Hypothalamus (tissue), 51 donors: ENCODE measurements at places on chromosomes 1 and 21.

DNA sequence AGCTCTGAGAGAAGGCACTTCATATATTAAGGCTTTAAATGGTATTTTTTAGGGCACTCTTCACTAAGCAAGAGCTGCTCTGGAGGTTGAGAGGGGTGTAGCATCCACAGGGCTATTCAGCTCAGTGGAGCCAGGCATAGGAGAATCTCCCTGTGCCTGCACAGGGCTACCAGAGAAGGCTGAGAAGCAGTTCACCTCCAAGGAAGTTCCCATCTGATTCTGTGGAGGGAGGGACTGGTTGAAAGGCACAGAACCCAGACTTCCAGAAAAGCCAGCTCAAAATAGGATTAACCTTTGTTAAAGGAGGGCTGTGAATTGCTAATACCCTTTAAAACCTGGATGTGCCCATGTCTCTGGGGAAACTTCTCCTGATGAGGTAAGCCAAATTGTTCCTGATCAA lies 304.5 kb downstream of the TTLL7 start:
- no peak for DNase-seq

GRCh38 chr21:29279558-29279957 lies 19.2 kb upstream of the BACH1 start:
- no peak for DNase-seq

GRCh38 chr1:70382682-70383081 lies 28.2 kb upstream of the ANKRD13C start:
- no peak for DNase-seq

DNA sequence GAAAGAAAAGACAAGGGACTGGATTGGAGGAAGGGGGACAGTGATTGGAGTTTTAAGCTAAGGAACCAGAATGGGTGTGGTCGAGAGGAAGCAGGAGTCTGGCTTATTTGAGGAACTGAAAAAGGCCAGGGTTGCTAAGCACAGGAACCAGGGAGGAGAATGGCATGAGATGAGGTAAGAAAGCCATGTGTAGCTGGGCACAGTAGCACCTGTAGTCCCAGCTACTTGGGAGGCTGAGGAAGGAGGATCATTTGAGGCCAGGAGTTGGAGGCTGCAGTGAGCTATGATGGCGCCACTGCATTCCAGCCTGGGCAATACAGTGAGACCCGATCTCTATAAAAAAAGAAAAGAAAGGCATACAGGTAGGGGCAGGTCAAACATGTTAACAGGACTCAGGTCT lies 8.1 kb upstream of the KHDRBS1 start:
- DNase-seq = no peak

DNA sequence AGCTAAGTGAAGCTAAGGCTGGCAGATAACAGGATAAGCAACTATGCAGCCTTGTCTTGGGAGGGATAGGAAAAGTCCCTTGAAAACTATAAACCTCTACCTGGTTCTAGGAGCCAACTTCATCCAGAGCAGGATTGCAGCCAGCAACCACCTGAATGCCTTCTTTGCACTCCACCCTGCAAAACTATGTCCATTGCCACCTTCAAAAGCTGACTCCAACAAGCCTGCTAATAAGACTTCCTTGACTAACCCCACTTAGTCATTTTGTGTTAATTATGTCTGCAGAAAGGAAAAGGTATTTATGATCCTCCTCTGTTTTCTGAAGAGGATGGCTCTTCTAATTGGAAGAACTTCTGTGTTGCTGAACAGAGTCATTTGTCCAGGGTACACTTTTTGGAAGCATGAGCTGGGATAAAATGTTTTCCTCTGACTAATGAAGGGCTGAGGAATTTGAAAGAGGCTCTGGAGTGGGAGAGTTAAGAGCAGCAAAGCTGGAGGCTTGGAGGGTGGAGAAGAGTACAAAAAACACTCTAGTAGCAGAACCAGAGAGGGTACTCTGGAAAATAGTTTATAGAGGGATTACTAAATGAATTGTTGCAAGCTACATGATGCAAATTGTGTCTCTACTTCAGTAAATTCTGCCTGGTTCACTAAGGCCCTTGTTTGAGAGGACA lies 9.6 kb upstream of the RIMKLA start:
- DNase-seq = no peak

DNA sequence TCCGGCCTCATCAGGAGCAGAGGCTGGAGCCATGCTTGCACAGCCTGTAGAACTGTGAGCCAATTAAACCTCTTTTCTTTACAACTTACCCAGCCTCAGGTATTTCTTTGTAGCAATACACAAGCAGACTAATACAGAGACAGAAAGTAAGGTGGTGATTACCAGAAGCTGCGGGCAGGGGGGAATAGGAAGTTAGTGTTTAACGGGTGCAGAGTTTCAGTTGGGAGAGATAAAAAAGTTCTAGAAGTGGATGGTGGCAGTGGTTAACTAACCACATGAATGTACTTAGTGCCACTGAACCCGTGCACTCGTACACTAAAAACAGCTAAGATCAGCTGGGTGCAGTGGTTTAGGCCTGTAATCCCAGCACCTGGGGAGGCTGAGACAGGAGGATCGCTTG lies 80.4 kb upstream of the TARDBP start:
- no peak for DNase-seq

DNA sequence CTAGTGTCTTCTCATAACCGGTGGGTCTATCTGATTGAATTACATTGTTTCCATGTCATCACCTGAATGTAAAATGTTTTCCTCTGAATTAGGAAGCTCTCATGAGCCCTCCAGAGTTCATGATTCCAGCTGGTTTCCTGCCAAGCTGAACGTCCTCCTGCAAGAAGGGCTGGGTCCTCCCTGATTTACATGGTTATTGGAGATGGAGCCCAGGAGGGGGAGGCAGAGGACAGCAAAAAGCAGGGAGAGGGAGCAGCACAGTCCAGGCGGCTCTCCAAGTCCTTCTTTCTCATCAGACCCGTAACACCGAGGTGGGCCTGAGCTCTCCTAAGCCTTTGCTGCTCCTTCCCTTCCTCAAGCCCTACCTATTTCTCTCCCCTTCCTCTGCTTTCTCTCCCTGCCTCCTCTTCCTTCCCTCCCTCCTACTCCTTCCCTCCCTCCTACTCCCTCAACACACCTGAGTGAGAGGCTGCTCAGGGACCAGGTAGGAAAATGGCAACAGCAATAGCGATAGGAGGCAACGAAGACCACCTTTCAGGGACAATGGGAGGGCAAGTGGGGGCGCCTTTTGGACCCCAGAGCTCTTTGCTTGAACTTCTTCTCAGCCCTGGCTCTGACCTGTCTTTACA lies 265.9 kb downstream of the PRDM2 start:
- DNase-seq = peak; percentile 47

DNA sequence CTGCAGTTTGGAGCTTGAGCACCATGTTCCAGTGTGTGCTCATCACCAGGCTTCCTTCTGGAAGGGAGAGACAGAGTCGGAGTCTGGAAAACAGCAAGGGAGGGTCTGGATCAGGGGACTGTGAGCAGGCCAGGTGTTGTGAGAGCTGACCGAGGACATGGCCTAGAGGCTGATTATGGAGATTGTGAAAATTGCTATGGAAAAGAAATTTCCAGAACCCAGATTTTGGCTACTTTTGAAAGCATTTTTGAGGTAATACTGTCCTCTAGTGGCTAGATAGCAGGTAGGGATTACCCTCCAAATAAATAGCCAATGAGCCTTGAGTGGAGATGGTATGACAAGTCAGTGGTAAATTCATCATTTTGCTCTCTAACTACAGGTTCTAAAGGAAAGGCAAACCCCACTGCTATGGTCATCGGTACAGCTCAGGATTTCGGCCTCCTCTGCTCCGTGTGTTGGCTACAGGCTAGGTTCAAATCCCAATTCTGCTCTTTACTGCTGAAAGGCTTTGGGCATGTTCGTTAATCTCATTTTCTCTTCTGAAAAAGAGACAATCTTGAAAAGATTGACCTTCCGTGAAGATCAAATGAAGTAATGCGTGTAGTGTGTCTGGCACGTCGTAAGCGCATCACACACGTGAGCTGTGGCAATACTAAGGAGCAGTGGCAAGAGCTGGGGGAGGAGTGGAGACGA lies 1.0 kb upstream of the HAO2 start:
- no peak for DNase-seq

DNA sequence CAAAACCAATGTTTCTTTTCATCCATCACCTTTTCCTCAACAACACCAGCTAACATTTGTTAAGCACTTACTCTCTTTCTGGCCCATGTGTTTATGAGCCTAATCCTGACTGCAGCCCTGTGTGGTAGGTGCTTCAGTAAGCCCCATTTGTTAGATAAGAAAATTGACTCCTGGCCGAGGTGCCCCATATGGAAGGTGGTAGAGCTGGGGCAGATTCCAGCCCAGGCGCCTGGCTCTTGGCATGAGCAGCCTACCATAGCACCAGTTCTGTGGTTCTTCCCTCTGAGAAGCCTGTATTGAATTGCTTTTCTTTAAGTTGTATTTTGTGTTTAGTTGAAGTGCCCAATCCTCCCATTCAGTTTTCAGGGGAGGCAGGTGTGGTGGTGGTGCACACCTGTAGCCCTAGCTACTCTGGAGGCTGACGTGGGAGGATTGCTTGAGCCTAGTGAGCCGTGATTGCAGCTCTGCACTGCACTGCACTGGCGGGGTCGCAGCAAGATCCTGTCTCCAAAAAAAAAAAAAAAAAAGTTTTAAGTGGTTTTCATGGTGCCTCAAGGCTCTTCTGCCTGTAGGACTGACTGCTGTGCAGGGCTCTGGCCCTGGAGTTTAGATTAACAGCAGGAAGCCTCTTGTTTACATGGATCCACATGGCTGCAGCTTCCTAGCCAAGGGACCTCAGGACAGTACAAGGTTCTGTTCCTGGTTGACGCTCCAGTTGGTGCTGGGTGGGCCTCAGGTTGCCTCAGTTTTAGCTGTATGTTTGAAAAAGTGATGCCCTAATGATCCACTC lies 125.9 kb downstream of the MRPS6 start:
- DNase-seq = no peak

GRCh38 chr1:240254006-240254405 lies 162.3 kb downstream of the FMN2 start:
- no peak for DNase-seq

GRCh38 chr1:178627037-178627436 lies 98.0 kb upstream of the RALGPS2 start:
- no peak for DNase-seq

DNA sequence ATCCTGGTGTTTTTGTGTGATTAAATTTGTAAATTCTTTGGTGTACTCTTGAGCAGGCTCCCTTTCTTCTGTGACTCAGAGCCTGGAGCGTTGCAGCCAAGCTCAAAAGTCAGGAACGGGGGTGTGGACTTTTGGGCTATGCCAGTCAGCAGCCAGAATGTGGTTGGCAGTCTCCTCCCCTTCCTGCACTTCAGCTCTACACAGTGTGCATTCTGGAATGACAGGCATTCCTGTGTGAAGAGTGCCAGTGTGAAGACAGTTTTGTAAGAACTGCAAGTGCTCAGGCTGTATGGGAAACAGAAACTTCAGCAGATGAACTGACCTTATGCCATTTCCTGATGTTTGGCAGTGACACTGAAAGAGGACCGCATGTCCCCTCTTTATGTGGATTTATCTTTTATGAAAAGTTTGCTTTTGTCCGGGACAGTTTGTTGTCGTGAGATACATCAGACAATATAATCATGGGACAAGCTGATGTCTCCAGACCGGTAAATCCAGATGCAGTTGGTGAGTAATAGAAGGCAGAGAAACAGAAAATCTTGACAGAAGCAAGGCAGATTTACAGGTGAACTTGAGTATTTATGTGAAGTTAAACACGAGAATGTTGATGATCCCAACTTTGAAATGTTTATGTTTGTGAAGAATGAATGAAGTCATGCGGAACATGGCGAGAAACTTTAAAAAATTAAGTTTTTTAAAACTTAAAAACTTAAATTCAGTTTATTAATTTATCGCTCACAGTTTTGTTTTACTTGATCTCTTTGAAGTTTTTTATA lies 67.7 kb upstream of the RCC1 start:
- DNase-seq = no peak

DNA sequence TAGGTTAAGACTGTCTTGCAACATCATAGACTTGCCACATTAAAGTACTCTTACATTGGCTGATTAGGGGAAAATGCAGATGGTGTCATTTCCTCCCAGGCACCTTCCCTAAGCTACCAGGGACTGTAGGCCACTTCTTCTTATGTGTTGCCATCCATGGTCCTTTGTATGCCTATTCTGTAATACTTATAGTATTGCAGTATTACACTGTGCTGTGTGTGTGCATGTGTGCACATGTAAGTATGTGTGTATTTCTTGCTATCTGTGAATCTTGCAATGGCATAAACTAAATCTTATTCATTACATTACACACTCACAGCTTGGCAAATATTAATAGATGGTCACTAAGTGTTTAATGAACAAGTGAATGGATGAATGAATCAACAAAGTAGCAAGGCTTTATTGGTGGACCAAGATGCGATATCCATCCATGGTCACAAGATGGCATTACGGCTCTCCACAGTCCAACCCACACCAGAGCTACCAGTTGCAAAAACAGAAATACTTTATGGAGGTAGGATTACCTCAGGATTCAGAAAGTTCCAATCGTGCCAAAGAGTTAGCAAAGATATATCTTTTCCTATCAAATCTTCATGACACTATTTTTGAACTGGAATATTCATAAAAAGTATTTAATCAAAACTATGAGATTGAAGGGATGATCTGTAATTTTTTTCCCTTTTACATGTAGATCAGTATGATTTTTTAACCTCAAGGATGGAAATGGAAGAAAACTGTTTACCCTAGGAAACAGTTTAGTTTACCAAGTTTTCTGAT lies 160.2 kb downstream of the DENND1B start:
- no peak for DNase-seq

DNA sequence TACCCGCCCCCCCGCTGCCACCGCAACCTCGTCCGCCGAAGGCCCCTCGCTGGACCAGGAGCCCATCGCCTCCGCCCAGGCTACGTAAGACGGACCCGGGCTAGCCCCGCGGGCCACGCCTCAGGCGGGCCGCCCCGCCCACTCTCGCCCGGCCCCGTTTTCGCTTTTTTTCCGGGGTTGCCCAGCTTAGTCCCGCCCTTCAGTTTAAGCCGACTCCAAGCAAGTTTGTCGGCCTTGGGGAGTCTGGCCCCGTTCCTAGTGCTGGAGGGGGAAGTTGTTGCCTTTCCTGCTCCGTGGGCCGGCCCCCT lies 3.0 kb downstream of the RUSC1 start:
- DNase-seq = peak; percentile 86

DNA sequence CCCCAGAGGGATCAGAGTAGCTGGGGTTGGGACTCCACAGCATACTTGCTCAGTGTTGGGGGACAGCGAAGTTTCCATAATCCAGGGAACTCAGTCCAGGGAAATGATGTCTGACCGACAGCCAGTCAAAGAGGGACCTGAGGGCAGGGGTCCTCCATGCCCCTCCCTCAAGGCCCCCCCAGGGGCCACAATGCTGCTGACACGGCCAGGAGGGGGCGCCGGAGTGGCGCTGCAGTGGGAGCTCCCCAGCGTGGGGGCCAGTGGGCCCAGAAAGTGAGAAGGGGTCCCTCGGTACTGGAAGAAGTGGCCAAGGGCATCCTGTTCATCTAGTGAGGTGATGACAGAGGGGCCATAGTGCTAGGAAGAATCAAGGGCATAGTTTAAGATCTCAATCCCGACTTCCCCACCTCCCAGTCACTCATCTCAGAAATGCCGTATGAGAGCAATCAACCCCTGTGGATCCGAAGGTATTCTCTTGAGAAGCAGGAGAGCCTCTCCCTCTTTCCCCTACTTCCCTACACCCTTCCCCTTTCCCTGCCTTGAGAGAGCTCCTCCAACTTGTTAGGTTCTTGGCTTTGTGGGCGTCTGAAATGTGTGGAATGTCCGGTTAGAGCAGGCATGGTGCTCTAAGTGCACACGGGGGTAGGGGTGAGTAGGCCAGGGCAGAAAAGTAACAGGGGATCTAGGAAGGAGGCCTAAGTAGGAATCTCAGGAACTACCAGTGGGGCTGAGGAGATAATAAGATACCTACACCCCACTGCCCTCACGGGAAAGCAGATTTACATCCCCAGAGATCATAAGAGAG lies 4.1 kb downstream of the NUDT17 start:
- no peak for DNase-seq

- peak; percentile 28 for DNase-seq
Measured at GRCh38 chr1:23810818-23811540, 10.4 kb upstream of the GALE start.
